Activated T-helper 9 cell treated with anti-CD3 and anti-CD28 coated beads, Interleukin-2, amount 50 U/mL, for 16 hours (primary cell): ENCODE measurements at places on chromosomes 7 and 10.

DNA sequence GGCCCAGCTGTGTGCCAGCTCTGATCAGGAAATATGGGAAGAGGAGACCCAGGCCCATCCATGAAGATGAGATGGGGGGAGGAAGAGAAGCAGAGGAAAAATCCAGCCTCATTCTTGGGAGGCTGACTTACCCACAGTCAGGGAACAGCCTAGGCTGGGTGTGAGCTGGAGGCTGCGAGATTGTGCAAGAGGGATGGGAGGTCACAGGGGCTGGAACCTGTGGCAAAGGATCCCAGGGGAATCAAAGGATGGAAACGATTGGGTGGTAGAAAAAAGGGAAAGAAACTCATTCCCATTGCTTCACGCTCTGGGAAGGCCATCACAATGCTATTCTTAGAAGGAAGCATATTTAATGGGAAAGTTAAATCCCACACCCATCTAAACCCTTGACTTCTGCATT lies 26.7 kb upstream of the CRHR2 start:
- no peak for DNase-seq

DNA sequence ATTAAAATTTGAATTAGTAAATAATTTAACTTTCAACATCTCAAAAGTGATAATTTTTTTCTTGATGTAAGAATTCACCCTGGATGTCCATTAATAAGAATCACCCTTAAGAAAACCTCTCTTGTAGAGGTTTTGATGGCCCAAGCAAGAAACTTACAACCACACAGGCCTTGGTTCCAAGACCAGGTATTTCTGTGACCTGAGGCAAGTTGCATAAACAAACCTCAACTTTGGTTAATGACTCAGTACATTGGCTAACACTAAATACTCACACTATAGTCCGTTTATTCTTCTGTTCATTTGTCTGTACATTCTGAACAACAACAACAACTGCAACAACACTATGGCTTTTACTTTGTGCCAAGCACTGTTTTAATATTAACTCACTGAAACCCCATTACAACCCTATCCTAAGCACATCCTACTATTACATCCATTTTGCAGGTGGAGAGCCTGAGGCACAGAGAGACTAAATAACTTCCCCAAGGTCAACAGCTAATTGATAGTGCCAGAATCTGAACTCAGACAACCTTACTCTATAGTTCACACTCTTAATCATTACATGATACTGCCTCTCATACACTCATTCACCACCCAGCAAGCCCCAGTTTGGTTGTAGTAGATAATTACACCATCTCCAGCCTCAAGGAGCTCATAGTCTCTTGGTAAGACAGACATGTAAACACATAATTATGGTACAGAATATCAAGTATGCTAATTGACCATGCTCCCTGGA lies 6.6 kb downstream of the ANK3 start:
- DNase-seq, result no peak

GRCh38 chr7:75663302-75663907 lies 75.3 kb downstream of the HIP1 start:
- DNase-seq, result no peak

DNA sequence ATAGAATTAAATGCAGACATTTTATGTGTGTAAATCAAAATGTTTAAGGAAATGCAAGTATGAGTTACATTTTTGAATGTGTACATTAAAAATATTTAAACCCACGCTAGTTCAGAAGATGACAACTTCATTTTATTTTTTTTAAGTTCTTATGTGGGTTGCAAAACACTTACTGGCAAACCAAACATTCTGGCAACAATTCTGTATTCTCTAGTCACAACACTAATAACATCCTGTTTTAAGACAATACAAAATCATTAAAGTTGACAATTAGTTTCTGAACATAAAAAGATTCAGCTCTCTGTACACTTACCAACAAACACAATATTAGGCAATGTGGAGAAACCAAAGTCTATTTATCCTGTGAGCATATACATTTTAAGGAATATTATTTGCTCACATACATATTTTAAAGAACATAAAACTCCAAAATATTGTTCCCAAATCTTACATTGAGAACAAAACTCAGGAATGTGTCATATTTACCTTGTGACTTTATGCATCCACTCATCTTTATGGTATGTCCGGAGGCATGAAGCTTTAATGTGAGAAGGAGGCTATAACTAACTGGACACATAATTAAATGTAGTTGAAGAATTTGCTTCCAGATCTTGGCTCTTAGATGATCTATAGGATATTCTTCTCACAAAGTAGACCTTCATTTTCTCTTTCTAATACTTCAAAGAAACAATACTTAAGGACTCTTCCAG lies 134.7 kb downstream of the DGKB start:
- DNase-seq, result no peak

DNA sequence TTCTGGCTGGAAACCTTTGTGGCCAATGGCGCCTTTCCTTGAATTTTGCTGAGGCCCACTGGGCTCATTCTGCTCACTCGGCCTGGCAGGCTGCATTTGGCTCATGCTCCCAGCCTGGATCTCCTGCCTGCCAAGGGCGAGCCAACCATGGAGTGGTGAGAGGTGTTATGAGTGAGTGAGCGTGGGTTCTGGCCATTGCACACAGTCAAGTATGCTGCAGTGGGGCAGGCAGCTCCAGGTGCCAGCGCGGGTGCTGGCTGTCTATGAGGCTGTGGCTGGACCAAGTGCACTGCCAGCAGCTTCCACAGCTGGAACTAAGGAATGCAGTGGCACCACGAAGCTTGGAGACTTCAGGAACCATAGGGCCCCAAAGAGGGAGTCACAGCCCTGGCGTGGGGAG lies 42.2 kb upstream of the TUBB8 start:
- DNase-seq, result no peak

- no peak for DNase-seq
Measured at GRCh38 chr7:75916259-75916658, 1.3 kb downstream of the POR start.

DNA sequence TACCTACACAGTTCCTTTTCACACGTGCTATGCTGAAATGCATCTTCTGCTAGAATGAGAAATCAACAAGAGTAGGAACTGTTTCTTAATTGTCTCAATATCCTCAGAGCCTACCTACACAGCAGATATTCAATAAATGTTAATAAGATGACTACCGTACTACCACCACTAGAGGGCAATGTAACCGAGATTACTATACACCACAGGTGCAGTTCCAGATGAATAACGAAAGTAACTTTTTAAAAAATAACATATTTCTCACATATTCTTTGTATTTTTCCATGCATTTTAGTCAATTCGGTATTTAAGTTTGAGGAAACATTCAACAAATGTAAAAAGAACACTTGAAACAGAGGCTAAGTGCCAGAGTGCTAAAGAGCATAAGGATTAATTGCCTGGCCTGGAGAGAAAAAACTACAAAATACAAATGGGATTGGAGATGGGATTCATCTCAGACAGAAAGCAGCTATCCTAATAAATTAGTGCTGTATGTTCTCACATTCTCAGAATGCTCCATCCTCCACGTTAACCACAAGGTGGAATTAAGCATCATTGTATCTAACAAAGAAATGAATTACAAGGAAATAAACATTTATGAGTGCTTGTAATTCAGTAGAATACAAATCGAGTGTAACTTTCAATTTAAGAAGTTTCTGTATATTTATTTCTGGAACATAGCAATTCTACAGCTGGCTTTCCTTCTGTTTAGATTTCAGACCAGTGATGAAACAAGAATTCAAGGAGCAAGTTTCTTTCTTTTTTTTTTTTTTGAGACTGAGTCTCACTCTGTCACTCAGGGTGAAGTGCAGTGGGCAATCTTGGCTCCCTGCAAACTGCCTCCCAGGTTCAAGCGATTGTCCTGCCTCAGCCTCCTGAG lies 20.3 kb upstream of the HECTD2 start:
- no peak for DNase-seq

- no peak for DNase-seq
Measured at GRCh38 chr7:45394117-45394708, 180.0 kb upstream of the ADCY1 start.
